ENCODE measurements at places on chromosomes 3 and 15. TPM values are rescaled to one million over a fixed set of nuclear protein-coding genes. Genes with fewer than 3 reads are reported as not detected.

SOX14 gene
- total RNA-seq: not detected

PLA1A gene
- not detected for total RNA-seq

CHDH gene
- 0.28 TPM for total RNA-seq

SLITRK3 gene
- not detected for total RNA-seq

PLCB2 gene
- 1.6 TPM for total RNA-seq

ATP2B2 gene
- not detected for total RNA-seq

DPPA2 gene
- total RNA-seq: not detected

FAM174B gene
- 77.5 TPM for total RNA-seq

TRMT10C gene
- 34.2 TPM for total RNA-seq

RAP2B gene
- 38.2 TPM for total RNA-seq

ALS2CL gene
- 71.6 TPM for total RNA-seq

REC114 gene
- not detected for total RNA-seq

PAK6 gene
- 10.7 TPM for total RNA-seq

LRTM1 gene
- not detected for total RNA-seq

ISLR gene
- total RNA-seq: not detected

Data from PC-9 (cell line).